ENCODE measurements at places on chromosomes 5 and 9.

- peak; percentile 42 for DNase-seq
Measured at GRCh38 chr9:111034170-111034897, 3.9 kb downstream of the LPAR1 start.

DNA sequence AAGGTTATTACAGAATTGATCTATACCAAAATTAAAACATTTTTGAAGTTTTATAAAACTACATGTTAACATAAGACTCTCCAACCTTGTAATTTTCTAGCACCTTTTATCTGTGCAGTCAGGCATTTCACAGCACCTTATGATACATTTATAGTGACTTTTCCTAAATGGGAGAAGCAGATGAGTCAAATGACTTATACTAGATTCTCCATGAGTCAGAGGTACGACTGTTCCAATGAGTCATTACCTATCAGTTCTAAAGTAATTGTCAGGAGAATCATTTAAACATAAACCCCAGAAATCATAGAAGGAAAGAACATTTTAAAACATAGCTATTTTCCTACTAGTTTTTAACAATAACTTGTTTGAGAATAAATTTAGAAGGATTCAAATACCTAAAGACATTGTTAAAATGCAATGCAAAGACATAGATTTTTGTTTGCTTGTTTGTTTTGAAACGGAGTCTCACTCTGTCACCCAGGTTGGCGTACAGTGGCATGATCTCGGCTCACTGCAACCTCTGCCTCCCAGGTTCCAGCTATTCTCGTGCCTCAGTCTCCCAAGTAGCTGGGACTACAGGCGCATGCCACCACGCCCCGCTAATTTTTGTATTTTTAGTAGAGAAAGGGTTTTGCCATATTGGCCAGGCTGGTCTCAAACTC, 34.7 kb upstream of the DMXL1 start:
- peak; percentile 78 for DNase-seq

- no peak for DNase-seq
Measured at GRCh38 chr5:159217236-159217635, 7.9 kb upstream of the RNF145 start.

DNA sequence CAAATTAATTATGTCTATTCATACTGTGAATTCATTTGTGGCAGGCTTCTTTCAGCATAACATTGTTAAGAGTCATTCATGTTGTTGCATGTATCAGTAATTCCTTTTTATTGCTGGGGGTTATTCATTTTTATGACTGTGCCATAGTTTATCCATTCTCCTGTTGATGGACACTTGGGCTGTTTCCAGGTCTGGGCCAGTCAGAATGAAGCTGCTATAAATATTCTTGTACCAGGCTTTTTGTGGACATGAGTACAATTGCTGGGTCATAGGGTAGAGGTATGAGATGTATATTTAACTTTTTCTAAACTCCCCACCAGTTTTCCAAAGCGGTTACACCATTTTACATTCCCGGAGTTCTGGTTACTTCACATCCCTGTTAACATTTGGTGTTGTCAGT, 13.6 kb downstream of the PRPF4 start:
- no peak for DNase-seq

All from foreskin fibroblast (primary cell).